ENCODE measurements at places on chromosomes 16 and 17.

DNA sequence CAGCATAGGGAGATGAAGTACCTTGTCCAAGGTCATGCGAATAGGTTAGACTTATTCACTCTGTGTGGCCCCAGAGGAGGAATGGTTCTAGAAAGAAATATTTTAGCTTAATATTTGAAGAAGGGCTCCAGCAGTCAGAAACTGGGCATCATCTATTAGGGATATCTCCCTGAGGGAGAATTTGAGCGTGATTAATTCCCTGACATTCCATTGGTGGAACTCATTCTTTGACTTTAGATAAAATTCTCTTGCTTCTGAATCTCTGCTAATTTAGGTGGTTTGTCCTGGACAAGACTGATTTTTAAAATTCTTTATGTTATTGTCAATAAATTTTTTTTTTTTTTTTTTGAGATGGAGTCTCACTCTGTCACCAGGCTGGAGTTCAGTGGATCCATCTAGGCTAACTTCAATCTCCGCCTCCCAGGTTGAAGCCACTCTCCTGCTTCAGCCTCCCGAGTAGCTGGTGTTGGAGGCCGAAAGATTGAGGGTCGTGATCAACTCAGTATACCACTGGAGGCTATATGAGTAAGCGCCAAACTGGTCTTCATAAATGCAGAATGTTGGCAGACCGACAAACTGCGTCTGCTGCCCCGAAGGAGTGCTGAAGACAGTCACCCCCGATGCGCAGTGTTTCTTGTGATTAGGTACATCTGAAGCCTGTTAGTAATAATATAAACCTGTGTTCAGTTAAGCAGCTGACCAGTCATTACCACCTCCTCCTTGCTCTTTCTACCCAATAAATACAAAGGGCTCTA, 267.9 kb upstream of the HSBP1 start:
- DNase-seq: no peak

- DNase-seq: no peak
Measured at GRCh38 chr16:56234737-56235136, 43.4 kb downstream of the GNAO1 start.

DNA sequence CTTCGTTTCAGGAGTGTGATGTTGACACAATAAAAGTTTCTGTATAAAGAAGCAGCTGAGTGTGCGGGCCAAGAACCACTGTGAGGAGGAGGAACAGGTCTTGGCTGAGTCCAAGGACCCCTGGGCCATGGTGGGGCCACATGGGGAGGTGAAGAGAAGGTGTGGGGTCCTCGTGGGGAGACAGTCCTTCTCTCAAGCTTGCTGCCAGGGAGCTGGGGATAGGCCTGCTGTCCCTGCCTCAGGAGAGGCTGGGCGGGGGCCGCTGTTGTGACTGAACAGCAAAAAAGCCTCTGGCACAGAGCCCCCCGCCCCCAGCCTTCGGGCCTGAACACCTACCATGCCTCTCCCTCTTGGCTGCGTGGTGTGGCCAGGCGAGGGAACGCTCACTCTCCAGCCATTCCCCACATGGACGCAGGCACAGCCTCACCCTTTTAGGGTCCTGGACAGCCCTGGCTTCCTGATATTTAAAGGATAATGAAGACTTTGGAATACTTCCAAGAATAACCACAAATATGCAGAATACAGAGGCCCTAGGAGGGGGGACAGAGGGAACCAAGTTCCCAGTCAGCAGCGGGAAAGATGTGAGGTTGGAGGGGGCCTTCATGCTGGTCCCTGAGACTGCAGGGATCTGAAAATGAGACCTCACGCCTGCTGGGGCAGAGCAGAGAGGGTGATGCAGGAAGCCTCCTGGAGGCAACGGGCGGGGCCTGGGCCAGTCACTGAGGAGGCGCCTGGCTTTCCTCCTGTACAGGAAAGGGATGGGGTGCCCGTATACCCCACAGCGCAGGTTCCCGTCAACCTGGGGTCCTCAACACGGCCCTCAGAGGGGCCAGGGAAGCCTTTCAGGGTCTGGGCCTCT, 100.0 kb upstream of the CREBBP start:
- no peak for DNase-seq

GRCh38 chr17:81909966-81910839, 996 bp downstream of the PCYT2 start:
- DNase-seq: peak; percentile 69

DNA sequence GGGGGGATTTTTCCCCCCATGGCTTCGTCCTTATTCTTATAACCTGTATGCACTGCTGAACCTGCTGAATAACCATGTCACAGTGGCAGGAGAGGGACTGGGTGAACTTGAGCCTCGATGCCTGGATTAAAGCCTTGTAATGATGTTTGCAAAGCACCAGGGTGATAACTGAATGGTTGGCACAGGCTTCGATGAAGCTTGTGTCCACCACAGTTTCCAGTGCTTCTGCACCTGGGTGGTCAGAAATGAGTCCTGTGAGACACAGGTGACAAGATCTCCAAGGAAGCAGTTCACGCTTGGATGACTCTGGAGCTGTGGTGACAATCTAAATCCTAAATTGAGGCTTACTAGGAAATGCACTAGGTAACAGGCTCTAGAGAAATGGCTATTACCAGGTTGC, 729.3 kb downstream of the MAF start:
- no peak for DNase-seq

DNA sequence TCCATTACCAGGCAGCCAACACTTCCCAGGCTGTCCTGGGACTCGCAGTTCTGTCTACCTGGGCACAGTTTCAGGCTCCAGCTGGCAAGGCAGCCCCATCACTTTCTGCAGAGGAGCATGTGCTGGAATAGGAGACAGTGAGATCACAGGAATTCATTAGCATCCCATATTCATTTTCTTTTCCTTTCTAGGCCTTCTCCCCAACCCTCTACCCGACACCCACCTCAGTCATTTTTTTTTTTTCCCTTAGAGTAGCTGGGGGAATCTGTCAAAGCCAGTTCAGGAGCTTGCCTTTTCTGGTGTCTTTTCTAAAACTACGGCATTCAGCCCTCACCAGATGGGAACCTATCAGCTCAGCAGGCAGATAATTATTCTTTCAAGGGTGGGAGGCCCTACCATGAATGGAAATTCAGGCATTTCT, 42.4 kb upstream of the FBXO47 start:
- DNase-seq: no peak

- no peak for DNase-seq
Measured at GRCh38 chr16:17921357-17921978, 415.1 kb downstream of the NPIPA8 start.

- DNase-seq: no peak
Measured at GRCh38 chr17:8494506-8495111, 58.9 kb downstream of the NDEL1 start.

DNA sequence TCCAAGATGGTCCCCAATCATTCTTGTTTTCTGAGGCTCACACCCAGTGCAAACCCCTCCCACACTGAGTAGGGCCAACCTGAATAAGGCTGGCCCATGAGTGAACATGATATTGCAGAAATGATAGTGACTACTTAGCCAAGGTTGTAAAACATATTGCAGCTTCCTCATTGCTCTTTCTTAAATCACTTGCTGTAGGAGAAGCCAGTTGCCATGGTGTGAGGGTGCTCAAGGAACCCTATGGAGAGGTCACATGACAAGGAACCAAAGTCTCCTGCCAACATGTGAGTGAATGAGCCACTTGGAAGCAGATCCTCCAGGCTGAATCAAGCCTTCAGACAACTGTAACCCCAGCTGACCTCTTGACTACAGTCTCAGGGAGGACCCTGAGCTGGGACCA, 191.4 kb downstream of the RGS9 start:
- no peak for DNase-seq

DNA sequence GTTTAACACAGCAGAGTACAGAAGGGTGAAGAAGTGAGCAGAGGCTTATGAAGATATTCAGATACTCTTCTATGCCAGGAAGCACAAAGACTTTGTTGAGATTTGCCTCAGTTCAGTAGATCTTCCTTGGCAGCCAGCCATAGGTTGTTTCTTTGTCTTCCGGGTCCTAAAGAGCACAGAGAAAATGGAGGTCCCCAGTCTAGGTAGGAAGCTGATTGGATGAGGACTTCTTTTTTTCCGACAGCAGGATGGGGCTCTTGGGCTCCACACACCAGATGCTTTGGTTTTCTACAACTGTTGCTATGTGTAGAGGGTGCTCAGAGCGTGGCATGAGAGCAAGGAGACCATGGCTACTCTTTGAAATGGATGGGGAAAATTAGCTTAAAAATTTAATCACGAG, 8.3 kb upstream of the CDC6 start:
- no peak for DNase-seq

DNA sequence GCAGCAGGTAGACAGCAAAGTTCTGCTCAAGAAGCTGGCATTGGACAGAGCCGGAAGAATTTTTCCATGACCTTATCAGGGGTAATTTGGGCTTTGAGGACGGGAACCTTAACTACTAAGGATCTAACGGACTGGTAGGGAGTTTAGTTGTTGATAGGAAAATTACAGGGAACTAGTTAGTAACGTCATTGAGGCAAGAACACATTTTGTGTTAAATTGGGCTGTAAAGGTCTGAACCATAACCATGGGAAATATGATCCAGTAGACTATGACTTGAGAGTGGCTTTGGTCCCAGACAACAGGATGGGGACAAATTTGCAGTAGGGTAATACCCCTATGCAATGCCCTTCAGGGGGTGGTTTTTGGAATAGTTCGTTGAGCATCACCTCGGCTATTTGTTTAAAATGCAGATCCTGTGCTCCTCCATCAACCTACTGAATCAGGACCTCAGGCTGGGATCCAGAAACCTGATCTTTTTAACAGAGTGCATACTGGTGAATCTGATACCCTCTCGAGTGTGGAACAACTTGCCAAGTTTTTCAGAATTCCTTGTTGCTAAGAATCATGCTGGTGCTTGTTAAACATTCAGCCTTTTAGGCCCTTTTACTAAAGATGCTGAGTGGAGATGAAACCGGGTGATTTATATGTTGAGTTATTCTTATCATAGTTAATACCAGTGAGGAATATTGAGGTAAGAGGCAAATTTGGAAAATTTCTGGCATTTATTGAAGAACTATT, 255.1 kb downstream of the MAP2K6 start:
- no peak for DNase-seq

GRCh38 chr17:77930780-77931768, 27.4 kb upstream of the TNRC6C start:
- DNase-seq: peak; percentile 61
